ENCODE measurements at places on chromosomes 3 and 15.
A peak's percentile ranks its signal among the peaks of the same experiment; 100 is the strongest.

DNA sequence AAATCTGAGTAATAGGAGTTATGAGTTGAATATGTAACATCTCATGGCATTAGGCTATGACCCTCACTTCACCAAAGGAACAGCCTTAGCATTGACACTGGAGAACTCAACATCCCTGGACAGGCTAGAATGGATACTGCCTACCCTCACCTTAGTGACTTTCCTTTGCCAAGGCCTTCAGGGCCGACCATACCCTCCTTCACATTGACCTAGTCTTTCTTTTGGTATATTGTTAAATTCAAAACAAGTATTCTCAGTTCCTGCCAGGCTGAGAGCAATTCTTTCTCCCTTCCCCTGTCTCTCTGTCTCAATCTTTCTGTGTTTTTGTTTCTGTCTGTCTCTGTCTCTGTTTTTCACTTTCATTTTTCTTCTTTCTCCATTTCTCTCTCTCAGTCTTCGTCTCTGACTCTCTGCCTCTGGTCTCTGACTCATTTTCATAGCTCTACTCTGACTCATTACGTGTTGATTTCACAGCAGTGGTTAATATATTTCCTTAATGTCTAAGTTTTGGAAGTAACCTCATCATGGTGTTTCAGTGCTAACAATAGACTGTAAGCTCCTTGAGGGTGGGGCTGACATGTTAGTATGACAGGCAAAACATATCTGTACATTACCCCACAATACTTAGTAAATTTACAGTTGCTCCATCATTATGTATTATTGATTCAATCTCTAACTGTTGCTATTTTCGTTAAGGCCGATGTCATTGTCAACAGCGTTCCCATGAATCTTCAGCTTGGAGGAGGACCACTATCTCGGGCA is 32.5 kb downstream of the PARP15 start:
- no peaks in the 10 kb centered on the region for H3K27me3 ChIP-seq
- peaks cover 9% of the 10 kb centered on the region for H3K36me3 ChIP-seq
- no peak overlapping the region for H3K4me3 ChIP-seq
- no peak for DNase-seq
- peaks cover 15% of the 10 kb centered on the region for H3K4me1 ChIP-seq

- peaks cover 9% of the 10 kb centered on the region for H3K36me3 ChIP-seq
- no peak overlapping the region for H3K4me3 ChIP-seq
- H3K4me1 ChIP-seq, result peaks cover 22% of the 10 kb centered on the region
- no peak for DNase-seq
Observed at GRCh38 chr15:89328398-89329254, 6.0 kb downstream of the POLG start.

DNA sequence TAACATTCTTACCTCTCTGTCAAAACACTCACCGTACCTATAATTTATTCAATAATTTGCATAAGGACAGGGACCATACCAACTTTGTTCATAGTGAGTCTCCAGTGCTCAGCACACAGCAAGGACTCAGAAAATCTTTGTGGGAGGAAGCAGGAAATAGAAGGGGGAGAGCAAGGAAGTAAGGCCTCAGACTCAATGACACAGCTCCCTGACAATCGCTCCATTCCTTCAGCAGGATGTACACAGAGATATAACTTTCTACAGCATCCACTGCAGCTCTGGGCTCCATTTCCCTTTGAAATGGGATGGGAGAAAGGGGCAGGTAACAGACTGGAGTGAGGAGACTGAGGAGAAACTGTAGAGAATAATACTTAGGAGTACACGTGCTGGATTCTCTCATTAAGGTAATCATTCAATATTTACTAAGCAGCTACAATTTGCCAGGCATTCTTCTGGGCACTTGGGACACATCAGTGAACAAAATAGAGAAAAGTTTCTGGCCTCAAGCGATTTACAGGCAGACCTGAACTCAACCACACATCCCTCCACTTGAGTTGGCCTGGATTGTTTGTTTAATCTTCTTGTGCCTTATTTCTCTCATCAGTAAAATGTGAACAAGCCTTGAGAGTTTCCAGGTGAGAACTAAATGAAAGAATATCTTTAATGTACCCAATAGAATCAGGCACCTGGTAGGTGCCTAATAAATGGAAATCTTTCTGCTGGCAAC is 330.3 kb upstream of the THBS1 start:
- H3K27ac ChIP-seq, result no peak overlapping the region
- DNase-seq, result no peak
- no peak overlapping the region for H3K4me3 ChIP-seq
- no peaks in the 10 kb centered on the region for H3K36me3 ChIP-seq
- peaks cover 1% of the 10 kb centered on the region for H3K27me3 ChIP-seq

DNA sequence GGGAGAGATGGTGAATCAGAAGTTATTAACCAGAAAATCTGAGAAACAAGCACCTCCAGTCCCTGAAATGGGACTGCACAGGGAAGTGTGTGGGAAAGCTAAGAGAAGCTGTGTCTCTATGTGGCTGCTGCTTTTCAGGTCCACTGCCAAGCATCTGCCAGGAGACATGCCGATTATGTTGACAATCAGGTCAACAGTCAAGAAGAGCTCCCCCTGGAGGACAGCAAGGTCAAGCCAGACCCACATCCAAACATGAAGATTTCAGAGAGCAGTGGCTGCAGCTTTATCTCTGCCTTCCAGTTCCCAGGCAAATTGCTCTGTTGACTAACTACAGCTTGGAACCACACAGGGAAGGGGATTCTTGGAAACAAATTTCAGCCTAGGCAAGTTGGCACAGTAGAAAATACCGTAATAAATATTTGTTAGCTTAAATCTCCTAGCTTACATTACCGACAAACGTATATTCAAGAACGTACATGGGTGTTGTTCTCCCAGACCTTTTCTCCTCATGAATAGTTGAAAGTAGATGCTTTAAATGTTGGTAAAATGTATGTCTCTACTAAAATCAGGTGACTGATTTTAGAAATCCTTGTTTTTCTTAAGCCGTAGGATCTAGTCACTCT is 394.5 kb upstream of the RARB start:
- H3K27me3 ChIP-seq, result no peaks in the 10 kb centered on the region
- no peaks in the 10 kb centered on the region for H3K4me1 ChIP-seq
- DNase-seq, result peak; percentile 3
- H3K36me3 ChIP-seq, result no peaks in the 10 kb centered on the region
- H3K27ac ChIP-seq, result no peak overlapping the region

- H3K36me3 ChIP-seq, result no peaks in the 10 kb centered on the region
- no peaks in the 10 kb centered on the region for H3K27me3 ChIP-seq
- no peak overlapping the region for H3K27ac ChIP-seq
- peak; percentile 3 for DNase-seq
Observed at GRCh38 chr3:68878322-68878721, 54.0 kb downstream of the TAFA4 start.

- no peaks in the 10 kb centered on the region for H3K27me3 ChIP-seq
- no peak overlapping the region for H3K27ac ChIP-seq
- no peak for DNase-seq
- no peaks in the 10 kb centered on the region for H3K36me3 ChIP-seq
- no peaks in the 10 kb centered on the region for H3K4me1 ChIP-seq
- no peak overlapping the region for H3K4me3 ChIP-seq
Observed at GRCh38 chr3:98199020-98199419, 32.5 kb downstream of the OR5H15 start.
